ENCODE measurements at places on chromosomes 12 and 14.
A peak's percentile ranks its signal among the peaks of the same experiment; 100 is the strongest.

DNA sequence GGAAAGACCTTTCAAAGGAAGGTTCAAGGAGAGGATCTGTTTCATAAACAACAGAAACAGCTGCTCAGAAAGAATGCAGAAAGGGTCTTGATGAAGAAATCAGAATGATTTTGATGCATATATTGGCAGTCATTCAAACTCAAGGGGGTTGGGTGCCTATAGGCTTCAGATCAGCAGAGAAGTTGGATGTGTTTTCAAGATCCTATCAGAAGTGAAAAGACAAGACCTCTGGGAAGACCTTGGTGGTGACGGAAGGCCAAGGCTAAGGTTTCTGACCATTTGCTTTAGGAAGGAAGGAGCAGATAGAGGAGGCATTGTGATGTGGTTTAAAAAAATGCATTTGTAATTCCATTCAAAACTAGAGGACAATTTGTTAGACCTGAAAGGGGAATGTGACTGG, 15.2 kb upstream of the PTPRB start:
- DNase-seq: no peak

DNA sequence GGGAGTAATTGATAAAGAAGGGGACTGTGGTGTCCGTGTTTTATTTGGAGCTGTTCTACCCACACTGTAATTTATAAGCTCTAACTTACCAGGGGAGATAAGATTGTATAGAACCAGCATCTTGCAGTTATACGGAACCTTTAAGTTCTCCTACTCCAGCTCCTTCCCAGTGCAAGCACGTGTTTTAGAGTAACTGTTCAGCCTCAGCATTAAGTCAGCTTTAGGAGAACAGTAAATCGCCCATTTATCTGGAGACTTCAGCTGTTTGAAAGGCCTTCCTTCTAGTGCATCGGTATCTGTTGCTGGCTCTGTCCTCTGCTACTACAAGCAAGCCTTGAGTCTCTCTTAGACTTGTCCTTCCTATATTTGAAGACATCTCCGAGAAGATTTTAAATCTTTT, 95.6 kb downstream of the ETV6 start:
- no peak for DNase-seq

DNA sequence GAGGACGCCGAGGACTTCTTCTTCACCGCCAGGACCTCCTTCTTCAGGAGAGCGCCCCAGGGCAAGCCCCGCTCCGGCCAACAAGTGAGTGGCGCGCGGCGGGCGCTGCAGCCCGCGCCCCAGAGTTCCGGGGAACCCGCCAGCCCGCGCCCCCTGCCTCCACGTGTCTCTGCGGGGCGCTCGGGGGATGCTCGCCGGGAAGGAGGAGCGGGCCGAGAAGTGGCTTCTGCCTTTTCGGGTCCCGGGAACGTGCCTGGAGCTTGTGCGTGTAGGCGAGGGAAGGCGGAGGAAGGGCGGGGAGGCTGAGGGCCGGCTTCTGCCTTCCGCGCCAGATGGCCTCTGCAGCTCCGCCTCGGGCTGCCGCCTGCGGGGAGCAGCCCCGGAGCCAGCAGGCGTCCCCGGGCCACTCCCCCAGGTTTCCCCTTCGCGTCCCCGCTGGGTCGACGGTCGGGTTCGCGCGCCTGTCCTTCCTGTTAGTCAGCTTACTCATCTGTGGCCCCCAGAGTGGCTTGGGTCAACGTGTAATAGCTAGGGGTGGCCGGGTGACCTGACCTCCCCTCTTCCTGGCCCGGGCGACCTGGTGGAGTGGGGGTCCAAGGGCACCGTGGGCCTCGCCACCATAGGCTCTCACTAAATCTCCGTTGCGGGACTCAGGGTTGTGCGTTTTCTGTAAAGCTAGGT, 505 bp downstream of the RASSF3 start:
- DNase-seq: peak; percentile 80

DNA sequence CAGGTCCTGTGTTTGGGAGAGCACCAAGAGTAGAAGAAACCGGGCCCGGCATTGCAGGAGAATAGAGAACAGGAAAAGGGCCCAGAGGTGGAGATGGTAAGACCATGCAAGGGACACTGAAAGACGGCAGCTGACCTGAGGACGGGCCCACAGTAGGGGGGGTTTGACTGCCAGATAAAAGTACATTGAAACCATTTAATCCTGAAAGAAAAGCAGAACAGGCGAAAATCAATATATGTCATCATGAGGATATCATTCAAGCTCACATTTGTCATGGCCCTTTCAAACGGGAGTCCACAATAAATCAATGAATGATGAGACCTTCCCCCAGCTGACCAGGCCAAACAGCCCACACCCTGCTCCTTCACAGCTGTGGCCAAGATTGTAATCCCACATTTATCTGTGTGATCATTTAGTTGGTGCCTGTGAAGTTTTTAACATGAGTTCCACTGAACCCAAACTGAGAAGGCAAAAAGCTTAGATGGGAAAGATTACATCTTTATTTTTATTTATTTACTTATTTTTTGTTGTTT, 39.5 kb downstream of the E2F7 start:
- DNase-seq: no peak

DNA sequence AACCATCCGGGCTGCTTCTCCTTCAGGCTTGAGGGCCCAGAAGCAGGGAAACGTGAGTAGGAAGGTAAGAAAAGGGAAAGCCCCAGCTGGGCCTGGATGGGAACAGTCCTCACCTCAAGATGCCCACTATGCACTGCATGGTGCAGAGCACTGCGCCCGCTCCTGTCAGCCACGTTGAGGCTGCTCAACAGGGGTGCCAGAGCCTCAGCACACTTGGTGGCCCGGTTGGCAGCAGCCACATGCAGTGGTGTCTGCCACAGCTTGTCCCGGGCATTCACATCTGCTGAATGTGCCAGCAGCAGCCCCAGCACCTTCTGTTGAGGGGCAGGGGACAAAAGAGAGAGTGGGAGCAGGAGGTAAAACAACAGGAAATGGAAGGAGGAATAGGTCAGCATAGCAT, 2.5 kb downstream of the ANKRD52 start:
- DNase-seq: no peak

GRCh38 chr12:30845676-30846075, 80.9 kb upstream of the TSPAN11 start:
- DNase-seq: no peak

GRCh38 chr14:63578300-63578699, 35.1 kb upstream of the PPP2R5E start:
- DNase-seq: no peak

GRCh38 chr14:100332797-100333196, 9.7 kb downstream of the SLC25A47 start:
- no peak for DNase-seq

GRCh38 chr12:31876568-31877424, 82.4 kb upstream of the RESF1 start:
- DNase-seq: no peak

- DNase-seq: no peak
These were observed 12.9 kb downstream of the TMEM117 start for GRCh38 chr12:43848786-43849185.

GRCh38 chr14:99549684-99550083, 54.3 kb downstream of the CCDC85C start:
- no peak for DNase-seq

- DNase-seq: no peak
These were observed 147.8 kb downstream of the RBM19 start for GRCh38 chr12:113818283-113818682.

DNA sequence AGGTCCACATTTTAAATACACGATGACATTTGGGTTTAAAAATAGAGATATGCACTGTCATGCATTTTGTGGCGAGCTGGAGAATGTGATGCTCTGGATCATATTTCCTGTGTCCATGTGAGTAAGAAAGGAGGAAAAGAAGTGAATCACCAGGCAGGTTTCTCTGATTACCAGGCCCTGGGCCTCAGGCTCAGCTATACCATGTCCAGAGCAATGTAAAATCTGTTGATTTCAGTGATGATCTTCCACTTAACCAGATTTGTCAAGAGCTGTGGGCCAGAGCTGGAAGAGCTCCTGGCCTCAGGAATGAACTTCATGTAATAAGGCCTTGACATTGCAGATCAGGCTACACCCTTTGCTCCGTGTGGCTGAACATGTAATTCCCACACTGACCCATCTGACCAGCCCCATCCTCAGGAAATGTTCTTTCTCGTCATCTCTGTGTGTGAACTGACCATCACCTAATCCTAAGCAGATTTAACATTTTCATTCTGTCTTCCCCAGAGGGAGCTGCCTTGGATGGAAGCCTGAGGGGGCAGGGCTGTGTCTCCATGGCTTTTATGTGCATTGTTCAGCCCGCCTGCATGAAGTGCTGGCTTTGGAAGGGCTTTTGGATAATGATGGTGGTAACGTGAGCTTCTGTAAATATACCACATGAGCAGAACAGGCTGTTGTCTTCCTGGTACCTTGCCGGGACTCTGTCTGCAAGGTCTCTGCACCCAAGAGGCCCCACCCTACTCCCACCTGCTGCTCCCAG, 54.5 kb downstream of the CRACR2A start:
- DNase-seq: peak; percentile 48

DNA sequence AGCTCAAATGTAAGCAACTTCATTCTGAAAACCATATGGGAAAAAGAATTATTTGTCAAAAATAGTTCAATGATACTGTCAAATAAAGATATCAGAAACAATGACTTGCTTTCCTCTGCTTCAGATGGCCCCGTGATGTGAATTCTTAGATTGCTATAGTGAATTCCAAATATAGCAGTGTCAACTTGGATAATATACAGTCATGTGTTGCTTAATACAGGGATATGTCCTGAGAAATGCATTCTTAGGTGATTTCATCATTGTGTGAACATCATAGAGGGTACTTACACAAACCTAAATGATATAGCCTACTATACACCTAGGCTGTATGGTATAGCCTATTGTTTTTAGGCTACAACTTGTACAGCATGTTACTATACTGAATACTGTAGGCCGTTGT, 108.7 kb upstream of the MIS18BP1 start:
- no peak for DNase-seq

GRCh38 chr12:61821381-61821780, 438.8 kb upstream of the USP15 start:
- no peak for DNase-seq
